ENCODE measurements at places on chromosomes 4 and X.

GRCh38 chrX:154515966-154516655, at the start of gene FAM3A:
Gene FAM3A, minus strand, starts transcription at chrX:154516232. Its CDS starts 460 bp downstream, at chrX:154515772.
- peak; percentile 88 for DNase-seq

- no peak for DNase-seq
Measured at GRCh38 chr4:121701263-121701662, 4.5 kb upstream of the ANXA5 start.

DNA sequence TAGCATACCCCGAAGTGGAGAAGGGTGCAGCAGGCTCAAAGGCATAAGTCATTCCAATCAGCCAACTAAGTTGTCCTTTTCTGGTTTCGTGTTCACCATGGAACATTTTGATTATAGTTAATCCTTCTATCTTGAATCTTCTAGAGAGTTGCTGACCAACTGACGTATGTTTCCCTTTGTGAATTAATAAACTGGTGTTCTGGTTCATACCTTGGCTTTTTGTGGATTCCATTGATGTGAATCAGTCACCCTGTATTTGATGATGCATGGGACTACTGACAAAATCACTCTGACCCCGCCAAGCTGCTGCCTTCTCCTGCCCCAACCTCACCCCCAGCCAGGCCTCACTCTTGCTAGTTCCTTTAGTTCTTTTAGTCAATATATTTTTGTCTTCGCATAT, 32.7 kb downstream of the F9 start:
- no peak for DNase-seq

DNA sequence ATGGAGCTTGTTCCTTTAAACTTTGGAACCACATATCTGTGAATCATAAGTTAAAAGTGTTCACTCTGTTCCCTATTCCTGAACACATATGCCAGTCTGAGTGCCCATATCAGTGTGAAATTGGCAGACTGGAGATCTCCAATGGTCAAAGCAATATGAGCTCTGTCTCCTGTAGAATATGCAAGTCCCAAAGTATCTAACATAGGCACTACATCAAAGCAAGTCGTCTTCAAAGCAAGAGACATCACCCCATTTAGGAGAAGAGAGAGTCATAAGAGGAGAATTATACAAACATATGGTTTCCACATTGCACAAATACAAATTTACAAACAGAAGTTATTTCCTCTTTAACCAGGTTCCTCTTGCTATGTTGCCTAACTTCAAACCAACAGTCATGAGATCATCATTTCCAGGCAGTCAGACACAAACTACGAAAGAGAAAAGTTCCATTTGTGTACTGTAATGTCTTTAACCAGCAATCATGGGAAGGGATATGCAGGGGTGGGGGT, 9.9 kb upstream of the GK start:
- no peak for DNase-seq

DNA sequence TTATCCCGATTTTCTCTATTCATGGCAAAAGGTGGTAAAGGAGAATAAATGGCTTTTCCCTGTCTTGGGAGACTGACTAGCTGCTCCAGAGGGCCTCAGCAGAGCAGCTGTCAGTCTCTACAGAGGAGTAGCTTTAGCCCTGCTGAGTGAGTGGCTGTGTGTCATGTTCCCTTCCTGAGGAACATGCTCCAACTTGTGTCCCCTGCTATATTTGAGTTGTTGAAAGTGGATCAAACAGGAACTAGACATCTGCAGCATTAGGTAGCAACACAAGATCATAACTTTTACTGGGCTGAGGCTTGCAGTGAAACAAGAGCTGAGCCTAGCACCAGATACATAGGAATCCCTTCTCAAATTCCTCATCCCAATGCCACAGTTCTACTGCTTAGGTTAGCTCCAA, 26.7 kb upstream of the PLAC1 start:
- no peak for DNase-seq

GRCh38 chr4:19615086-19615689, 636.5 kb upstream of the SLIT2 start:
- DNase-seq, result no peak

DNA sequence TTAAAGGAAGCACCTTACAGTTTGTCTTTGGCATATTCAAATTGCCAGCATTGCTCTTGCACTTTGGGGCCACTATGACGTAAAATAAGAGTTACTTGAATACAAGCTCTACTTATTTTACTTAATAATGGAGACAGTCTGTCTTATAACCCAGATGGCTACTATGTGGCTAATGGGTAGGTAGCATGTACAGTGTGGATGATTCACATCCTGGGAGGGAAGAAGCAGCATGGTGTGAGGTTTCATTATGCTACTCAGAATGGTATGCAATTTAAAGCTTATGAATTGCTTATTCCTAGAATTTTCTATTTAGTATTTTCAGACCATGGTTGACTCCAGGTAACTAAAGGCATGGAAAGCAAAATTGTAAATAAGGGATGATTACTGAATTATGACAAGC, 761.8 kb upstream of the ATOH1 start:
- DNase-seq, result no peak

DNA sequence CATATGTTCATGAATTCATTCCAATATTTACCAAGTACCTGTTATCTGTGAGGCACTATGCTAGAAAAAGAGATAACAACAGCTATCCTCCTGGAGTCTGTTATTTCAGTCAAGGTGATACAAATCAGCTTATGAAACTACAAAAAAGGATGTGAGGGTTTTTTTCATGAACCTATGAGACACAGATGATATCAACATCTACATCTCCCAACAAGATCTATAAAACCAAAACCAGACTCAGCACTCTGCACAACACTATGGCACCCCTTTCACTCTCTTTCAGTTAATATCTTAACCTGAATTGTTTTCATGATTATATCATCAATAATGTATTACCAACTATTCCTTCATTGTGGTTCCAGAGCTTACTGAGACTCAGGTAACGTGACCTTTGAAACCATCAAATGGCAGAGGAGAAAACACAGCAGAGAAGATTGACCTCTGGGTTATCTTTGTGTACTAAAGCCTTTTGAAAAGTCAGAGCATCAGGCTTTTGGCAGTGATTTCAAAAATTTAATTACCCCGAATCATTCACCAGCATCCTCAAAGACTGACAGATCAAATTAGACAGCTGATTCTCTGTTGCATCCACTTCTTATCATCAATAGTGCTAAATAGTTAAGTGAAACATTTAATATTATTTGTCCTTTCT, 244.6 kb upstream of the FTHL17 start:
- no peak for DNase-seq

GRCh38 chrX:111007238-111007637, 88.8 kb upstream of the PAK3 start:
- no peak for DNase-seq

GRCh38 chrX:39480963-39481362, 616.8 kb downstream of the BCOR start:
- no peak for DNase-seq

GRCh38 chr4:119692001-119692400, 63.4 kb upstream of the PDE5A start:
- no peak for DNase-seq

DNA sequence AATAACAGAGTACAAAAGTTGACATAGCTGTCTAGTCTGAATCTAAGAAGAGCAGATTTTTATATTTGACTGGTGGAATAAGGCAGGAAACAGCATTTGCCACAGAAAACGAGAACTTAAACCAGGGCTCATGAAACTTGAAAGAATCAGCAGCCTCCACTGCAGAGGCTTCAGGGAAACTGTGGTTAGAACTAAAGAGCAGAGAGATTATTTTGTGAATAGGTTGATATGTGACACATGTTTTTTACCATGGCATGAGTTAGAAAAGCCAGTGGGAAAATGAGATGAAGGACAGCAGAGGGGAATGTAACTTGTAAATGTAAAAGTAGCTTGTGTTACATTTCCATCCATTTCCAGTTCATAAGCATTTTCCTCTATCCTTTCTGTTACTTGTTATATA, 63.7 kb upstream of the CAMK2D start:
- DNase-seq, result peak; percentile 3

- DNase-seq, result no peak
Measured at GRCh38 chr4:189660722-189661360, 279.8 kb upstream of the FRG1 start.

DNA sequence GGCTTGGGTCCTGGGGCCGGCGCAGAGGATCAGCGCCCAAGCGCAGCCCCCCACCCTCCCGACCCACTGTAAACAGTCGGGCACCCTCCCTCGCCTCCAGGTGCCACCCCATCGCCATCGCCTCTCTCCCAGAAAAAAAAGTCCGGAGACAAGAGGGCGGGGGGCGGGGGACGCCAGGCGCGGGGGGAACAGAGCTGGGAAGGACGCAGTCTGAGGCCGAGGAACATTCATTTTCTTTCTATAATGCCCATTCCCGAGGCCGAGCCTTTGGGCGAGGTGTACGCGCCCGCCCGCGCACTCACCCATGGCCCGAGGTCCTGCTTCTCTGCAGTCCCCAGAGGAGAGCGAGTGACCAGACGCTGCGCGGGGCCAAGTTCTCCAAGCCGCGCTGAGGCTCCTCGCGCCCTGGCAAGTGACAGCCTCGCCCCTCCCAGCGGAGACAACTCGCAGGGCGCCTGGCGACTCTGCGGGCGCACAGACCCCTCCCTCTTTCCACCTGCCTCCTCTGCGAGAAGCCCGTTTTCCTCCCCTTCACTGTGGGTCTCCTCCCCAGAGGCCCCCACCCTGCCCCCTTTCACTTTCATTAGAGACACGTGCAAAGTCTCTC, 63.5 kb upstream of the WDR17 start:
- DNase-seq, result no peak

DNA sequence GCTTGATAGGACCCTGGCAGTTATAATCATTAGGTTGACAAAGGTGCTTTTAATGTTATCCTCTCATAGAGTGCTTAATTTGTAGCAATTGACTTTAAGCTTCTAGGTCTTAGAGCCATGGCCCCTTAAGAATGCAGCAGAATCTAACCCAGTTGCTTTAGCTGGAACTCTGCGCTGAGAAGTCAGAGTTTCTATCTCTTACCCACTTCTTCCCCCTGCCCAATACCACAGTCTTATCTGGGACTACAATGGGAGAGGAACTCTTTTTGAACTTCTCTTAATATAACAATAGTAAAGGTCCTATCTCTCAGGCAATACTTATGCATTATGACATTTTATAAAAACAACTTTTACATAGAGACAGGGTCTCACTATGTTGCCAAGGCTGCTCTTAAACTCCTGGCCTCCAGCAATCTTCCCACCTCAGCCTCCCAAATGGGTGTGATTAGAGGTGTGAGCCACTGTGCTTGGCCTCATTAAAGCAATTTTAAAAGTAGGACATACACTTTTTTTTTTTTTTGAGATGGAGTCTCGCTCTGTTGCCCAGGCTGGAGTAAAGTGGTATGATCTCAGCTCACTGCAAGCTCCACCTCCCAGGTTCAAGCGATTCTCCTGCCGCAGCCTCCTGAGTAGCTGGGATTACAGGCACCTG, 1.8 kb downstream of the TLR10 start:
- no peak for DNase-seq

DNA sequence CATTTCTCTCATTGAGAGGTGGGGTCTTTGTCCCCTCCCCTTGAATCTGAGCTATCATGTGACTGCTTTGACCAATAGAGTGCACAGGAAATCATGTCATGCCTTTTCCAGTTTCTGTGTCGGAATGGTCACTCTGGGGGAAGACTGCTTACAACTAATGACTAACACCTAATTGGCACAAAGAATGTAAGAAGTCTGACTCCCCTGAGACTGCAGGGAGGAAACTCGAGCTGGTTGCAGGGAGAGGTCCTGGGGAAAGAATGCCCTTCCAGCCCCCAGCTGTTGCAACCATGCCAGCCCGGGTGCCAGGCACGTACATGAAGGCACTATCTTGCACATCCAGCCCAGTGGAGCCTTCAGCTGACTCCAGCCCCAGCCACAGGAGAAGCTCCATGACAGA, 254.2 kb downstream of the DHX15 start:
- no peak for DNase-seq

GRCh38 chrX:69539437-69539836, 35.3 kb downstream of the NALF2 start:
- DNase-seq, result no peak

DNA sequence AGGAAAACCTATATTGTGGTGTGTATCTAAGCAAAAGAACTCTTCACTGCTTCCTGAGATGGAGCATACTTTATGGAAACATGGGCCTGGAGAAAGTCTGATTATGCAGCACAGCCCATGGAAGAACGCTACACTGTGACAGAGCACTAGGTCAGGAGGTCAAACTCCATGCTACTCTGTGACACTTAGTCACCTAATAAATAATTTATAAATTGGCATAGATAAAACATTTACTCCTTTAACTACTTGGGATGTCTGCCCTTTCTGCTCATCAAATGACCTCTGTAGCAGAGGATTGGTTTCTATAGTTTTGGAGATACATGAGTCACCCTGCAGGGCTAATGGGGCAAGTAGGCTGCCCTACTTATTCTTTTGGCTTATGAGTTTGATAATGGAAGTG, 134.7 kb upstream of the BANK1 start:
- DNase-seq, result no peak

DNA sequence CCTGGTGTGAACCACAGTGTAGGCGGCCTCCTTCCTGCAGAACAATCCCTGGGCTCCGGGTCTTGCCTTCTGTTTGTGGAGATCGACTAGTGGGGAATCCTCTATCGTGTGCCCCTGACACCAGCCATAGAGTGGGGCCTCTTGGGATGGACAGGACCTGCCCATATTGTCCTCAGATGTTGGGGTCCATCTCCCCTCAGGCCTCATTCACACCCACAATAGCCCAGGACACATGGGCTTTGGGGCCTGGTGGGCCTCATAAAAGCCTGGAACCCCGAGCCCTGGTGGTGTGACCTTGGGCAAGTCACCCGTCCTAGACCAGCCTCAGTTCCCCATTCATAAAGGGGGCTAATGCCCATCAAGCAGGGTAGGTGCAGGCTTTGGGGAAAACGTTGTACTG, 13.2 kb upstream of the GAGE10 start:
- no peak for DNase-seq

- no peak for DNase-seq
Measured at GRCh38 chr4:73309211-73309610, 50.6 kb upstream of the ANKRD17 start.

DNA sequence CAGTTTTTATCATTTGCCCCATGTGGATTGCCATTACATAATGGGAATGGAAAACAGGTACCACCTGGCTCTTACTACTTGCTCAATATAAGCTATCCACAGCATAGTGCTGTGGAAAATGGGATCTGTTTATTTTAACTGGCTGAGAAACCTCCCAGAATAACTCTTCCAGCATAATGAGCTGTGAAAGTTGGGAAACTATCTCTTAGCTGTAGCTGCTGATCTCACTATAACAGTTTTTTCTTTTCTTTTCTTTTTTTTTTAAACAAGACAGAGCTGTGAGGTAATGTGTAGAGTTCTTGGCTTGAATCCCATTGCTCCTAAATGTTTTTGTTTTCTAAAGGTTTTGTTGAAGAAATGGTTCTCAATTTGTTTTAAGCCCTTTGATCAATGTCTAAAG, 988.3 kb downstream of the PCDH19 start:
- no peak for DNase-seq

DNA sequence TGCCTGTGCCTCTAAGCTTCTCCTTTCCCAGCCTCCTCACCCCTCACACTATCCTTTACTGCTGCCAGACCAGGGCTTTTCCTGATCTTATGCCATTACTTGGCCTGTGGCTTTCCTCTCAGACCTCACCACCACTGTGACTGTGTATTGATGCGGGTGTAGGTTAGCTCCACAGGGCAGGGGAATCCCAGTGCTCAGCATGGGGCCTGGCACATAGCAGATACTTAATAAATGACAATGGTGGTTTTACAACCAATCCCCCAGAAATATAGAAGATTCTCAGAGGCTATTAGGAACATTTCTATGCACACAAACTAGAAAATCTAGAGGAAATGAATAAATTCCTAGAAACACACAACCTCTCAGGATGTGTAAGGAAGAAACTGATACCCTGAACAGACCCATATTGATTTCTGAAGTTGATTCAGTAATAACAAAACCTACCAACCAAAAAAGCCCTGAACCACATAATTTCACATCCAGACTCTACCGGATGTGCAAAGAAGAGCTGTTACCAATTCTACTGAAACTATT, 129.6 kb upstream of the QRFPR start:
- peak; percentile 2 for DNase-seq
